Activated naive CD8-positive, alpha-beta T cell treated with anti-CD3 and anti-CD28 coated beads for 36 hours (primary cell): ENCODE measurements at places on chromosomes 13 and 19. TPM values are rescaled to one million over a fixed set of nuclear protein-coding genes. Genes with fewer than 3 reads are reported as not detected.

Gene PTPRH
- total RNA-seq = not detected

Gene CASP14
- total RNA-seq = not detected

Gene WDR62
- total RNA-seq = 20.4 TPM

Gene MATK
- total RNA-seq = 33.8 TPM
